ENCODE measurements at places on chromosomes 12 and 14.

DNA sequence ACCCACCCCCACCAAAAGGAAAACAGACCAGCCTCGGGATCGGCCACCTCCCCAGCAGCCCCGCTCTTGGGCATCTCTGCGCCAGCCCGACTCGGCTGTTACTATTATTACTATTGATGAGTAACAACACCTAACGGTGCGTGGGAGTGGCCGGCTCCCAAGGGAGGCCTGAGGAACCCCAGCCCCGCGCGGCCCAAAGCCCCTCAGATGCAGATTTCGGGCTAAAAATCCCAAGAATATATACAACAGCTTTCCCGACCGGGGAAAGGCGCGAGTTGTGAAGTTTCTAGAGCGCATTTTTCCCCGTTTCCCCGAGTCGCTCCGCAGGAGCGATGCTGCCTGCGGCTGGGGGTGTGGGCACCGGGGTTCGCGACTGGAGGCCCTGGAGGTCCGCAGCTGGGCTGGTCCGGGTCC is 565 bp downstream of the NT5DC3 start:
- DNase-seq: no peak

DNA sequence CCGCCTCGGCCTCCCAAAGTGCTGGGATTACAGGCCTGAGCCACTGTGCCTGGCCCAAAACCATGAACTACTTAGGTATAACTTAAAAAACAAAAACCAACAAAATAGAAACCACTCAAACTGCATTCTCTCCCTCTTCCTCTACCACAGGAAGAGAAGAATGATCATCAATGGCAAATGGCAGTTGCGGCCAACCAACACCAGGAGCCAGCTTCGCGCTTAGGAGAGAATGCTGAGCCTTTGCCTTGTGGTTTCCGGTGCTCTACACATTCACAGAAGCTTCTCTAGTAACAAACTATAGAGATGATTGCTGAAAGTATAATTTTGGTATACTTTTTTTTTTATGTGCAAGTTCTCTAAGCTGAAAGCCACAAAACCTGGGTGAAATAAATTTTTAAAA is 17.1 kb downstream of the CATSPERB start:
- no peak for DNase-seq

- no peak for DNase-seq
Observed at GRCh38 chr14:27077214-27077613, 479.4 kb upstream of the NOVA1 start.

- no peak for DNase-seq
Observed at GRCh38 chr14:58848365-58848764, 210.6 kb downstream of the DACT1 start.

DNA sequence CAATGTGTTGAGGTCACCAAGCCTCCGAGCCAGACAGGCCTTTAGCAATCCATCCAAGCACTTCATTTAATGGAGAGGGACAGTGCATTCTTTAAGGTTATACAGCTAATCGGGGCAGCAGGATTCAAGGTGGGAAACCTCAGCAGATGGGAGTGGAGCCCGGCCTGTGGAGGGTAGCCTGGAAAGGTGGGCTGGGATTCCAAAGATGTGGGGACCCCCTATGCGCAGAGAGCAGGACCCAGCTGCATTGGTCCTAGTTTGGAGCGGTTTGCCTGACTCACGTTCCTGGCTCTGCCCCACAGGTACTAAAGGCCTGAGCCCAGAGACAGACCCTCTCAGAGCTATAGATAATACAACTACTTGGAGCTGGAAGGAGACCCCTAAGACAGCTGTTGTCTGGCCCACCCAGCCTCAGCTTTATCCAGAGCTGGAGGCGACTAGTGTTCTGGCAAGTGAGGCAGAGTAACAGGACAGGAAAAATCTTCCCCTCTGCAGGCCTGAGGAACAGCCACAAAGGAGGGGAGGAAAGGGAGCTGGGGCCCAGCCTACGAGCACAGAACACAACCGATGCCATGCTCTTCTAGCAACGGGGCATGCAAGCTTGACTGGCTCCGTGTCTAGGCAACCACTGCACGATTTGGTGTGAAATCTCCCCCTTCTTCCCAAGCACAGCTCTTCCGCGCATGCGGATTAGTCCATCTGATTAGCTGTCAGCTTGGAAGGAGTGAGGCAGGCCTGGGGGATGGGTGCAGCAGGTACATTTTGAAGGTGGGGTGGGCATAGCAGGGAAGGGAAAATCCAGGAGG is 1.1 kb upstream of the MYH7 start:
- DNase-seq: no peak

DNA sequence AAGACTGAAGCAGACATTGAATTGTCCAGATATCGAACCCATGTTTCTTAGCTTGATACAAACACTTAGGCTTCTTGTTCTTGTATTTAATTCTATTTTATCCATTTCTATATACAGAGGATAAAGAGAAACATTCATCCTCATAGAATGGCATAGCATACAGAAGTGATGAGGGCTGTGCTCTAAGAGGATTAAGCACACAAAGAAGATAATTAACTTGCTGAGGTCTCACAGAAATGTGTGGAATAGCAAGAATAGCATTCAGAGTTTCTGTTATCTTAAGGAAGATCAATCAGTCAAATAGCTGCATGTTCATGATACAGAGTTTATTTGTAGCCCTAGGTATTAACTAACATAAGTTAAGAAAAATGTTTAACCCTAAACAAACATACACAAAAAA is 27.3 kb upstream of the STRAP start:
- no peak for DNase-seq

DNA sequence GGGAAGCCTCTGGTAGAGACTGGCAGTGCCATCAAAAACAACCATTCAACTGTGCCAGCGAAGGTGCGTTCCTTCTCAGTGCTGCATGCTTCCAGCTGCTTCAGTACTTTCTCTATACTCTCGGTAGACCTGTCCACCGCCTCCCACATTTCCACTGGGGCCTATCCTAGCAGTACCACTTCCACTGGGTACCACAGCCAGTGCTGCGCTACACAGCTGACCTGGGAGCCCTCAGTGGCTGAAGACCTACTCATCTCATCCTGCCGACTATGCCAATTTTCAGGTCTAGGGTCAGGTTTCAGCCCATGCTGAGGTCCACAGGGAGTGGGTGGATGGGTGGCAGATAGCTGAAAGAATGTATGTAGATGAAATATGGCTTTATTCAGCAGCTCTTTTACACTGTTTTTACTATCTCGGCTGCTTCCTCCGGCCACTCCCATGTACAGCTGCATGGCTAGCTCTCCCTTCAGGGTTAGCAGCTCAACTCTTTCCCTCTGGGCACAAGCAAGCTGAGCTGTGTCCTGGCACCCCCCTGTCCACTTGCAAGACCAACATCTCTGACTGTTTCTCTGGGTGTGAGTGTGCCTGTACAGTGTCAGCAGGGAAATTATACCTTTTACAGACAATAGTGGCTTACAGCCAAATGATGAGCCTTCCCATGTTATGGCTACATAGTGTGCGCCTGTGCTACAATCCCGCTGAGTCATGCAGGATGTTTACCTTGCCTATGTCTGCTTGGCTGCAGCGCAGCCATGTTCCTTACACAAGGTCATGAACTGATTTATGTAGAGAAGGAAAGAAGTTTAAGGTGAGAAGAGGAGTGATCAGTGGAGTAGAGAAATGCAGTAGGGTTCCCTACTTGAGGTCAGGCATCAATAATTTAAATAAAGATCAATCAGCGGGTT is 125.7 kb upstream of the DDHD1 start:
- DNase-seq: peak; percentile 26

GRCh38 chr14:97477353-97477752 is 680.2 kb downstream of the VRK1 start:
- no peak for DNase-seq

DNA sequence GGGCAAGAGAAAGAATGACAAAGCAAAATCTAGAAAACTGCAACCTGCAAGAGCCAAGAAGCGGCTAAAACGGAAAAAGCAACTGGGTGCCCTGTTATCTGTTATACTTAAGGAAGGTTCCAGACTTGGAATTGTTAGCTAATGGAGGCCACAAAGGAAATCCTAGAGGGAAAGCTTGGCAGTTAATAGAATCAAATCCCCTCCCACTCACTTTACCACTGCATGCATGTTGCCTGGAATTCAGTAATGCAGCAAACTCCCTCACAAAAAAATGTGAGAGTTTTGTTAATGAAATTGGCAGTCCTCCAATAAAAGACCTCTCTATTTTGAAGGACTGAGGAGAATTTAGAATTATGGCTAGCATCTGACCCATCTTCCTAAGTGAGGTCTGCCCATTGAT is 164.2 kb upstream of the SOX5 start:
- no peak for DNase-seq

DNA sequence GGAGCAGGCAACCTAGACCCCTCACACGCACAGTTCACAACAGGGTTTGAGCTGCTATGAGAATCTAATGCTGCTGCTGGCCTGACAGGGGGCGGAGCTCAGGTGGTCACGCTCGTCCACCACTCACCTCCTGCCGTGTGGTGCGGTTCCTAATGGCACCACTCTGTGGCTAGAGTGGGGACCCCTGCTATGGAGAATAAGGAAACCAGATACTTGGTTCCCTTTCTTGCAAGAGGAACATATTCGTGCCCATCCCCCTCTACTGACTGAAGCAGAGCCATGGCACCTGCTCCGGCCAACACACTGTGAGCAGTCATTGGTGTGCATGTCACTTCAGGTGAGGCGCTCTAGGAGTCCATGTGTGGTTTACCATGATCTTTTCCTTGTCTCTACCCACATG is 30.4 kb upstream of the RIMBP2 start:
- no peak for DNase-seq

DNA sequence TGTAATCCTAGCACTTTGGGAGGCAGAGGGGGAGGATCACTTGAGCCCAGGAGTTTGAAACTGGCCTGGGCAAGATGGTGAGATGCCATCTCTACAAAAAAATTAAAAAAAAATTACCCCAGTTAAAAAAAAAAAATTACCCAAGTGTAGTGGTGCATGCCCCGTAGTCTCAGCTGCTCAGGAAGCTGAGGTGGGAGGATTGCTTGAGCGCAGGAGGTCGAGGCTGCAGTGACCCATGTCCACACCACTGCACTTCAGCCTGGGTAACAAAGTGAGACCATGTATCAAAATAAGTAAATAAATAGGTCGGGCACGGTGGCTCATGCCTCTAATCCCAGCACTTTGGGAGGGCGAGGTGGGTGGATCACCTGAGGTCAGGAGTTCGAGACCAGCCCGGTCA is 128.8 kb downstream of the VRK1 start:
- DNase-seq: no peak

GRCh38 chr14:105432657-105433056 is 13.0 kb downstream of the MTA1 start:
- DNase-seq: no peak

DNA sequence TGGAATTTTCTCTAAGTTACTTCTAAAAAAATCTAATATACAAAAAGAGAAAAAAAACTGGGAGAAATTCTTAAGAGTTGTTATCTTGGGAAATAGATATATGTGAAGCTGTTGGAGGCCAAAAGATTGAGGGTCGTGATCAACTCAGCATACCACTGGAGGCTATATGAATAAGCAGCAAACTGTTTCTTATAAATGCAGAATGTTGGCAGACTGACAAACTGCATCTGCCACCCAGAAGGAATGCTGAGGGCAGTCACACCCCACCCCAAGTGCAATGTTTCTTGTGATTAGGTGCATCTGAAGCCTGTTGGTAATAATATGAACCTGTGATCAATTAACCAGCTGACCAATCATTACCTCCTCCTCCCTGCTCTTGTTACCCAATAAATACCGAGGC is 818.6 kb upstream of the MGAT4C start:
- DNase-seq: no peak

DNA sequence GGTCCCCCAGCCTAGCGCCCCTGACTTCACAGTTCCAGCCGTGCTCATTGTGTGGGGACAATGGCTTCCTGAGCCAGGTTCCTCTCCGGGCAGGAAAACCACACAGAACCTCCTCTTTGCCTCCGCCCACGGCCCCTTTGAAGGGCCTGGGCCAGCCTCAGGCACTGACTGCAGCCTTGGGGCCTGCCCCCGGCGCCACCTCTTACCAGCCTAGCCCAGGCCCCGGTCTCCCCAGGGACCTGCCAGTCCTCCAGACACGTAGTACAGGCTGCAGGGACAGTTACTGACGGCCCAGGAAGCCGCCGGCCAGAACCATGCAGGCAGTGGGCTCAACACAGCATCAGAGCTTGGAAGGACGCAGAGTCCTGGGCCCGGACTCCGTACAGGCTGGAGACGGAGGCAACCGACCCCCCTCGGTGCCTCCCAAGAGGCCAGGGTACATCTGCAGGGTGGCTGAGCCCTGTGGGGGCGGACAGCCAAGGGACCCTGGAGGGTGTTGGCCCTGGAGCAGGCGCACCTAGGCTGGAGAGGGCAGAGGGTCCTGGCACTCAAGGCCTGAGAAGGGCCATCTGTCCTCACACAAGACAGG is 20.9 kb upstream of the NUDT14 start:
- no peak for DNase-seq

DNA sequence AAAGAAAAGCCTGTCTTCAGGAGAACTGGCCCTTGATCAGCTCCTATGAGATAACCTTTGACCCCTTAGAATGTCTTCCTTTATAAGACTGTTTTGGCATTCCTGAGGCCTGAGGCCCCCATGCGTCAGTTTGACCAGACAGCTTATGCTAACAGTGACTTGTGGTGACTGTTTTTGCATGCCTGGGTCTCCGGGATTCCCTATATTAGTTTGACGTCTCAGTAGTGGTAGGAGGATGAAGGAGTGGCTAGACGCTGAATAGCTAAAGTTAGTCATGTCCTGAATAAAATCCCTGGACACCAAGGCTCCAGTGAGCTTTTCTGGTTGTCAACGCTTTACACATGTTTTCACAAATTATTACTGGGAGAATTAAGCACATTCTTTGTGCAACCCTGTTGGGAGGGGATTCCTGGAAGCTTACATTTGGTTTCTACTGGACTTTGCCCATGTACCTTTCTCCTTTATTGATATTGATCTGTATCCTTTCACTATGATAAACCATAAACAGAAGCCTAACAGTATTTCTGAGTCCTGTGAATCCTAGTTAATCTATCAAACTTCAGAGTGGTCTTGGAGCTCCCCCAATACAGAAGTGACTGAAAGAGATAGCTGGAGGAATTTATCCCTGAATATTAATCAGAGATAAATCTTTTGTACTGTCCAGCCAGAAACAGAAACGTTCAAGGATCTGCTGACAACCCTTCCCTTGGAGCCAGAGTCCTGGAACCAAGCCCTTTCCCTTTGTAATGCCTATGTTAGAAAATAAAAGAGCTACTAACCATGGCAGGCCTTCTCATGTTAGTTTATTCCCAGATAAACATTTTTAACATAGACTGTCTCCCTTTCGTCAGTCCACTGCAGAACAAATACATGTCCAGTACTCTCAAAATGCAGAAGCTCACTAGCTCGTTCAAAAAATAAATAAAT is 479.2 kb downstream of the RPS29 start:
- DNase-seq: no peak

DNA sequence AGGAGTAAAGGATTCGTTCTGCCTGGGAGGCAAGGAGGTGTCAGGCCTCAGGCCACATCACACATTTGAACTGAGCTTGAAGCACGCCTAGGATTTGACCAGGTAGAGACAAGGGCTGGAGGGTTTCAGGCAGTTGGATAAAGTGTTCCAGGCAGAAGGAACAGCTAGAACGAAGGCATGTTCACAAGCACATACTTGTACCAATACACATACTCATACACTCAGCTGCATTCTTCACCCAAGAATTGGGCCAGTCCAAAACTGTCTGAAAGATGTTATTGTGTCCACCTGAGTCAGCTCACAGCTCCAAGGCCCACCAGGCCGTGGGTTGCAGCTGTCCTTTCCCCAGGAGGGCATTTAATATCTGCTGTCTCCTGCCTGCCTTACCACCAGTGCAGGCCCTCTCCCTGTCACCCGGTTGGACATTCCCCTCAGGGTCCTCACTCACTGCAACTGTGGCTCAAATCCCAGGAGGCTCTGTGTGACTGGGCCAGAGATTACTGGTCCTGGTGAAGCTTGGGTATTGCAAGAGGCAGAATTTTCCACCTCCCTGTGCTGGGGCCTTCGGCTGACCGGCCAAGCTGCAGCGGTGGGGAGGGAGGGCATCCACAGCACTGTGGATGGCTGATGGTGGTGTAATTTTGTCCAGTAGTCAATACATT is 12.8 kb upstream of the AQP2 start:
- no peak for DNase-seq

Data from fibroblast of the conjunctiva (primary cell).